ENCODE measurements at places on chromosomes 4 and X.

DNA sequence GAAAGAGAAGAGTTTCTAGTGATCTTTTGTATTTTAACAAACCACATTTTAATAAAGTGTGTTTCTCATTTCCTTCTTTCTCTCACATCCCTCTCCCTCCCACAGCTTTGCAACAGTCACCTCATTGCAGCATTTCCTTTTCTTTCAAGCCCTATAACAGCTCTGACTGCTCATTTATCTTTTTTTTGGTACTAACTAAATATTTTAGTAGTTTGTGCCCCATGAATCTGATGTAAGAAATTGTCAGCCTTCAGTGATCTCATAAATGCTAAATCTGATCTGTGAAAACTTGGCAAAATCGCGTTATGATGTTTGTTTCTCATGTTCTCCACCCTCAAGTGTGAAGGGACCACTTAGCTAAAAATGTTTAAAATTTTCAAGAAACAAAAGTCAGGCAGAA, 258.5 kb upstream of the SLIT2 start:
- no peak for DNase-seq

- no peak for DNase-seq
Observed at GRCh38 chr4:186915816-186916215, 192.2 kb upstream of the FAT1 start.

DNA sequence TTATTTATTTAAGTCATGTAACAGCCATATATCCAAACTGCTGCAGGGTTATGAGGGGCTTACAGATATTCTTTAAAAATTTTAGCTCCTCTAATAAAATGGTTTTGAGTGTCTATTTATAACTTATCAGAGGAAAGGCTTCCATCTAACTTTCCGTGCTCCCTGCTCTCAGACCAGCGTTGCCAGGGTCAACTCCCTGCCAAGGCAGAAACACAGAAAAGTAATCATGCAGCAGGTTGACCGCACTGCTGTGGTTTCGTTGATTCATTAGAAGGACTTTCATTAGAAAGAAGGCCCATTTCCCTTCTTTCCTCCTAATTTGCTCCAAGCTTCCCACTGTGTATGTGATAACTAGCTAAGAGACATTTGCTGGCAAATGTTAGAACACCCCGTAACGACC, 33.9 kb downstream of the BCLAF3 start:
- DNase-seq, result no peak

- DNase-seq, result no peak
Observed at GRCh38 chr4:8537041-8537461, 43.1 kb upstream of the GPR78 start.

DNA sequence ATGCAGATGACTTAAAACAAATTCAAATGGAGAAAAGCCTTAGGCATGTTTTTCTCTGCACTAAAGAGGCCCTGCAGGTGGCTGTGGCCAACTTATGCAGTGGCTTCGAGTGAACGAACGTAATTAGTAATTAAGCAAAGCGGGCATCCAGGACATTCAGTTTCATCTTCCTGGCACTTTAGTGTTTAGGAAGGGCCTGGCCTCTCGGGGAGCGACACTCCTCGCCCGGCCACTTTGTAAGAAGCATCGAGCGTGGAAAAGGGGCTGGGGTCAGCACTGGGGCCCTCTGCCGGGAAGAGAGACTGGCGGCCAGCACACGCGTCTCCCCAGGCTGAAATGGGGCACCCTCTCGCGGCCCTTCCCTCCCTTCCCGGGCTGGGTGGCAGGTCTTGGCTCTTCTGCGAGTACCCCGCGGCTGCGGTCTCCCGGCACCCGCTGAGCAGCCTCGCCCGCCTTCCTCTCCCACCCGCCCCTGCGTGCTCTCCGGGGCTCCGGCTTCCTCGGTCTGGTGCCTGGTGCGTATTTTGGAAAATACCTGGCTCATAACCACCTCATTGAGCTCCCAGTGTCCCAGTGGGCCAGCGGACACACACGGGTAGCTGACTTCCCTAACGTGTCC, 677 bp upstream of the CYP4V2 start:
- peak; percentile 56 for DNase-seq

GRCh38 chr4:89737888-89738287, 99.1 kb downstream of the SNCA start:
- no peak for DNase-seq

All from CD4-positive, alpha-beta T cell treated with Interleukin-10 for 1 hour (primary cell).